Left renal cortex interstitium (tissue), 4 donors: ENCODE measurements at places on chromosomes 6 and 20. TPM values are rescaled to one million over a fixed set of nuclear protein-coding genes. Genes with fewer than 3 reads are reported as not detected.

DNA sequence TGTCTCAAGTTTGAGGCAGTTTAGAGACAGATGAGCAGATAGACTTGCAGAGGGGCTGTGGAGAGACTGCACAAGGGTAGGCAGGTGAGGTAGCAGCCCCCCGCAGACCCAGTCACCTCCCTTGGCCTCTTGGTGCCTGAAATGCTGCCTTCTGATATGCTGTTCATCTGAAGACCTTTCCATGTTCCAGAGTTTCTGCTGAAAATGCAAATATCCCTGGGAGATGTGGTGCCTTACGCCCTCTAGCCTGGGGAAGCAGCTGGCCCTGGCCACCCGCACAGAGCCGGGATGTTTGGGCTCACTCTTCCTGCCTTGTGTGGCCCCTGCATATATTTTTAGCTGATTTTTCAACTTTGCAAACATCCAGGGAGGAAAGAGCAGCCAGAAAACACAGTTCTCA, 51.4 kb downstream of the TMEM242 start:
- DNase-seq = no peak

DNA sequence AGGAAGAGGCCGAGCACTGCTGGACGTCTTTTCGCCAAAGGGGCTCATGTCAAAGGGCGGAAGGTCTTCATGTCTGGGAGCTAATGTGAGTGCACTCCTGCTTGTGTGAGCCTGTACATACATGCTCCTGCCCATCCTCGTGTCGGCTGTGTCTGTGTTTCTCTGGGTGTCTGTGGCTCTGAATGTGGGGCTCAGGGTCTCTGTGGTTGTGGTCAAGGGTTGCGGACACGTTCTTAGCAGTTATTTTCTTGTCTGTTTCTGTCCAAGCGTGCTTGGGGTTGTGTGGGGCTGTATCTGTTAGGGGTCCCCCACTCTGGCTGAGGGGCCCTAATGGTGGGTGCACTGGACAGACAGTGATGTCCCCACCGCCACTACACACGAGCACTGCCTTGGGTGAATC, 2.9 kb downstream of the AVP start:
- DNase-seq = no peak

GRCh38 chr20:38610521-38610920, 8.9 kb downstream of the ARHGAP40 start:
- DNase-seq = no peak

- DNase-seq = peak; percentile 68
Measured at GRCh38 chr20:56957737-56958553, 308.5 kb downstream of the BMP7 start.

GRCh38 chr6:138857775-138858174, 61.9 kb downstream of the ECT2L start:
- no peak for DNase-seq

GRCh38 chr6:3793545-3793944, 42.0 kb upstream of the PXDC1 start:
- no peak for DNase-seq

DNA sequence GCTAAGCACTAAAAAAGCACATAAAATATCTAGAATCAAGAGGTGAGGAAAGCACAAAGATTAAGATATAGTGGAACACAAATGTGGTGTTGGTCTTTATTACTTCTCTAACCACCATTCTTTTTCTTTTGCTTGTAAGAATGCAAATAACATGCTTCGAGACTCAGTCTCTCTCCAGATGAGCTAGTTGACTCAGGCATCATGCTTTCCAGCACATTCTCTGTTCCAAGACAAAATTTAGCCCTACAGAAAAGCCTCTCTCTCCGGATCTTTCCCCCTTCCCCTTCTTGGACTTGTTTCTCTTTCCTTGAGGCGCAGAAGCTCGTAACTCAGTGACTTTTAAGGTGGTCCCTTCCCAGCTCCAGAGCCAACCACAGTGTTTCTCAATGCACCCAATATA, 91.0 kb downstream of the FNDC1 start:
- DNase-seq = no peak

DNA sequence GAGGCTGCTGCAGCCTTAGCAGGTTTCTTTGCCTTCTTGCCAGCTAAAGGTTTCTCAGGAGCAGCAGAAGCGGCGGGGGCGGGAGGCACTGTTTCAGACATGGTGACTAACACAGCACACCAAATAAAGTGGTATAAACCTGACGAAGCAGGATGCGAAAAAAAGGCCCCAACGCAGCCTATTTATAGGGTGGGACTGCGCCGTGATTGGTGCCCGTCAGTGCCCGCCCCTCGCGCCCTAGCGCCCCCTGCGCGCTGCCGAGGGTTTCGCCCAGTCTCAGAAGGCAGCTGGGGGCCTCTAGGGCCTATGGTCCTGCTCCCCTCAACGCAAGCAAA, 55.0 kb downstream of the TRIM38 start:
- peak; percentile 89 for DNase-seq

- no peak for DNase-seq
Measured at GRCh38 chr6:19578481-19578880, 258.7 kb upstream of the ID4 start.

DNA sequence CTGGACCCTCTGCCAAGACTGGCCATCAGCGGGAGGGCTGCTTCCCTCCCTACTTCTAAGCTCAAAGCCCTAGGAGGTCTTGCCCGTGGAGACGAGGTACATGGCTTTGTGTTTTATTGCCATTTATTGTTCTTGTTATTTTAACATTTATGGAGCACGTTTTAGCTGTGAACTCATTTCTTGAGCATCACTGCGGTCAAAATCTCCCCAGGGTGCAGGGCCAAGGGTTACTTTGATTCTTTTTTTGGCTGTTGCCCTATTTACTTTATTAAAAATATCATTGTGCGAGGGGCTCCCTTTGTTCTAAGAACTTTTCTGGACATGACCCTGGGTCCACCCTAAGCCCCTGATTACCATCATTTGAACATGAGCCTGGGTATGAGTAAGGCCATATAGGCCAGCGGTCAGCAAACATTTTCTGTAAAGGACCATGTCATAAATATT, 51.6 kb downstream of the EYA2 start:
- DNase-seq = no peak

DNA sequence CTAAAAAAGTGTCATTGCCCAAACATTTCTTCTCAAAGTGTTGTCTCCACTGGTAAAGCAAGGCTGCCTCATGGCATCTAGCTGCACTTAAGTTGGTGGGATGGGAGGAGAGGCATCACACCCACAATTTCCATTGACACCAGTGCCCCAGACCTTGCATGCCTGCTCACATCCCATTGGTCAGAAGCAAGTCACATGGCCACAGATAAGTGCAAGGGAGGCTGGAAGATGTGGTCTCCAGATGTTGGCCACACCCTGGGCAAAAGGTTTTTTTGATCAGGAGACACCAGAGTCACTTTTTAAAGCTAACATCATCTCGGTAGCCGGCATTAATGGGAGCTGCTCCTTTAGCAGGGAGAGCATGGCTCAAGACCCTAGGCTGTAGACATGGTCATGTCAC, 157.1 kb upstream of the CST7 start:
- no peak for DNase-seq

DNA sequence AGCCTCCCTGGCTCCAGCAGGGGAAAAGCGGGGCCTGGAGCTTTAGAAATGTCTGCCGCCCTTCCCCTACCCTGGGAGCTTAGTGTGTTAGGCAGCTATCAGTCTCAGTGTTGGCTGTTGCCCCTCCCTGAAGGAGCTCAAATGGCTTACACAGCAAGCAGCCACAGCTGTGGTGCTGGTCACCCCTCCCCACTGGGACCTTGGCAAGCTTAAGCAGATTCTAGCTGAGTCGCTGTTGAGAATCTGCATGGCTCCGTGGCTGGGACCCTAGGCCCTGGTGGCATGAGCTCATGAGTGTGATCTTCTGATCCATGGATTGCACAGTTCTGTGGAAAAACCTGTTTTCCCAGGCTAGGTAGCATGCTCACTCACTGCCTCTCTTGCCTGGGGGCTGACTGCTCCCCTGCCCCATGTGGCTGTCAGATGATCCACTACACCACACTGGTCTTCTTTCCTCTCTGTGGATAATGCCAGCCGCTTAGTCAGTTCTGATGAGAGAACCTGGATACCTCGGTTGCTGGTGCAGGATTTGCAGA, 714.0 kb downstream of the MAFB start:
- DNase-seq = no peak

GRCh38 chr6:7684843-7685242, 41.1 kb upstream of the BMP6 start:
- DNase-seq = no peak

DNA sequence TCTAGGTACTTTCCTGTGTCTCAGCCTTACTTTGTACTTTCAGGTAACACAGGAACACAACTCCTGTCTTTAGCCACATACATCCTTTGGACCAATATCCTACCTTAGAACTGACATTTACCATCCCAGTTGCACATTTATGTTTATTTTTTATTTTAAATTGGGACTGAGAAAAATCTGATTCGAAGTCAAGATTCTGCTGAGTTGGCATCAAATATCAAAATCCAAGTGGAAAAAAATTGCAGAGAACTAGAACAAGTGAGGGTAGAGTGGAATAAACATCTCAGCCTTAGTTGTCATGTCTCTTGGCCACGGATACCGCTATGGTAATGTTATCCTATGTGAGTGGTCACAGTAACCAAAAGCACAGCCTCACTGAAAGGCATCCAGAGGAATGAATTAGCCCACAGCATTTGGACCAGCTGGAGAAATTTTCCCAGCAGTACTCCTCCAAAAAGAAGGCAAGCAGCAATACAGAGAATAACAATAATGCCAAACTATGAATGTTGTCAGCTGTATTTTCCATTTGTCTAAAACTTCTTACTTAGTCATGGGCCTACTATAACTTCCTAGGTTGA, 17.6 kb upstream of the EYA4 start:
- no peak for DNase-seq

DNA sequence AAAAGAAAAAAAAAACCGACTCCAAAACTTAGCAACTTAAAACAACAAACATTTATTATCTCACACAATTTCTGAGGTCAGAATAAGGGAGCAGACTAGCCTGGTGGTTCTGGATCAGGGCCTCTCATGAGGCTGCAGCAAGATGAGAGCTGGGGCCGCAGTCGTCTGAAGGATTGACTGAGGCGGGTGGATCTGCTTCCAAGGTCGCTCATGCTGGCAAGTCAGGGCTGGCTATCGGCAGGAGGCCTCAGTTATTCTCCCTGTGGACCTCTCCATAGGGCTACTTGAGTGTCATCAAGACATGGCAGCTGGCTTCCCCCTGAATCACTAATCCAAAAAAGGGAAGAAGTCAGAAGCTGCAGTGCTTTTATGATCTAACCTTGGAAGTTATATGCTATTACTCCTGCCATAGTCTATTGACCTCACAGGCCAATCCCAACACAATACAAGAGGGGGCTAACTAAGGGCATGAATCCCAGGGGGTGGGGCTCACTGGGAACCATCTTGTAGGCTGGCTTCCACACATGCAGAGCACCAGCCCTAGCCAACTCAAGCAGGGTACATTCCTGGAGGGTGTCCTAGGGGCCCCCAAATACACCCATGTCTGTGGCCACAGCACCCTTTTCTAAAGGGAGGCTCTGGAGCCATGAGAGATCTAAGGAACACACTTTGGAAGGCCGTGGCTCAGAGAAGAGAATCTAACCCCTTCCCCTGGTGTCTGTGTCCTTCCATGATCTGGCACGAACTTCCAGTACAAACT, 11.3 kb downstream of the EBF4 start:
- DNase-seq = no peak

GRCh38 chr6:83333500-83333899, 97.4 kb downstream of the ME1 start:
- no peak for DNase-seq

DNA sequence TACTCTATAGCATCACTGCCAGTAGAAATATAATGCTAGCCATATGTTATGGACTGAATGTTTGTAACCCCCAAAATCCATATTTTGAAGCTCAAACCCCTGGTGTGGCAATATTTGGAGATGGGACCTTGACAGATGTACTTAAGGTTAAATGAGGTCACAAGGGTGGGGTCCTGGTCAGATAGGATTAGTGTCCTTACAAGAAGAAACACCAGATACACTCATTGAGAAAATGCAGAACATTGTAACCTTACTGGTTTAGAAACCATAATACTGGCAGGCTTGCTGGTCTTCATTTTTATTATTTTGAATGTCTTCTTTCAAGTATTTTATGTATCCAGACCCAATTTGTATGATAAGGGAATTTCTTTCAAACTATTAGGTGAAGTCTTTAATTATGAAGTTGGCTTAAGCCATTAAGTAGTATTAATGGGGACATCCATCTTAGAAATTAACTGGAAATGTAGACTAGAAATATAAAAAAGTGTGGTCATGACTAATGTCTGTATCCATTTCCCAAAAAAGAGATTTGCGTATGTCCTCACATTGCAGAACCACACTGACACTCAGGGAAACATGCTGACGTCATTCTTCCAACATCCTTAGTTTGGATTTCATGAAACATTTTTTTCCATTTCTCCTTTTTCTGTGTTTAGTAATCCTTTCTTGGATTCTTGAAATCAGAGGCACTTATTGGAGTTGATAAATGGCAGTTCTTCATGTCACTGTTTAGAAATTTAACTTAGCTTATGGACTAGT, 32.4 kb downstream of the SLC16A10 start:
- no peak for DNase-seq

The PRKN gene
- 9.7 TPM for polyA plus RNA-seq

The FNDC1 gene
- 8.8 TPM for polyA plus RNA-seq

The KIF25 gene
- 0.73 TPM for polyA plus RNA-seq

The EBF4 gene
- polyA plus RNA-seq = 45.1 TPM

The GTSF1L gene
- not detected for polyA plus RNA-seq

The SLC22A2 gene
- 10.7 TPM for polyA plus RNA-seq

The OXT gene
- 0.51 TPM for polyA plus RNA-seq

The COL12A1 gene
- 84.5 TPM for polyA plus RNA-seq

The CCM2L gene
- polyA plus RNA-seq = 7.3 TPM

The FGD2 gene
- 1.8 TPM for polyA plus RNA-seq

The MYCT1 gene
- polyA plus RNA-seq = 21.8 TPM

The TINAG gene
- polyA plus RNA-seq = 30.3 TPM

The COL20A1 gene
- polyA plus RNA-seq = 1.2 TPM

The CST7 gene
- polyA plus RNA-seq = 0.39 TPM
